Esophagus muscularis mucosa (tissue), 4 donors: ENCODE measurements at places on chromosomes 6 and 20. TPM values are rescaled to one million over a fixed set of nuclear protein-coding genes. Genes with fewer than 3 reads are reported as not detected.

ZHX3 gene
- 151 TPM for total RNA-seq

DHX35 gene
- 26.2 TPM for total RNA-seq

VGLL2 gene
- total RNA-seq, result not detected

RAB32 gene
- 46.6 TPM for total RNA-seq

MOXD1 gene
- total RNA-seq, result 32.2 TPM

IMPG1 gene
- total RNA-seq, result not detected

HFE gene
- 9.9 TPM for total RNA-seq

PRSS16 gene
- total RNA-seq, result not detected

MCM8 gene
- total RNA-seq, result 4.2 TPM

HAO1 gene
- not detected for total RNA-seq

METTL24 gene
- 26.4 TPM for total RNA-seq

CALHM6 gene
- not detected for total RNA-seq

GRCh38 chr6:34276881-34277762 is 28.3 kb upstream of the SMIM29 start:
- DNase-seq, result no peak

DNA sequence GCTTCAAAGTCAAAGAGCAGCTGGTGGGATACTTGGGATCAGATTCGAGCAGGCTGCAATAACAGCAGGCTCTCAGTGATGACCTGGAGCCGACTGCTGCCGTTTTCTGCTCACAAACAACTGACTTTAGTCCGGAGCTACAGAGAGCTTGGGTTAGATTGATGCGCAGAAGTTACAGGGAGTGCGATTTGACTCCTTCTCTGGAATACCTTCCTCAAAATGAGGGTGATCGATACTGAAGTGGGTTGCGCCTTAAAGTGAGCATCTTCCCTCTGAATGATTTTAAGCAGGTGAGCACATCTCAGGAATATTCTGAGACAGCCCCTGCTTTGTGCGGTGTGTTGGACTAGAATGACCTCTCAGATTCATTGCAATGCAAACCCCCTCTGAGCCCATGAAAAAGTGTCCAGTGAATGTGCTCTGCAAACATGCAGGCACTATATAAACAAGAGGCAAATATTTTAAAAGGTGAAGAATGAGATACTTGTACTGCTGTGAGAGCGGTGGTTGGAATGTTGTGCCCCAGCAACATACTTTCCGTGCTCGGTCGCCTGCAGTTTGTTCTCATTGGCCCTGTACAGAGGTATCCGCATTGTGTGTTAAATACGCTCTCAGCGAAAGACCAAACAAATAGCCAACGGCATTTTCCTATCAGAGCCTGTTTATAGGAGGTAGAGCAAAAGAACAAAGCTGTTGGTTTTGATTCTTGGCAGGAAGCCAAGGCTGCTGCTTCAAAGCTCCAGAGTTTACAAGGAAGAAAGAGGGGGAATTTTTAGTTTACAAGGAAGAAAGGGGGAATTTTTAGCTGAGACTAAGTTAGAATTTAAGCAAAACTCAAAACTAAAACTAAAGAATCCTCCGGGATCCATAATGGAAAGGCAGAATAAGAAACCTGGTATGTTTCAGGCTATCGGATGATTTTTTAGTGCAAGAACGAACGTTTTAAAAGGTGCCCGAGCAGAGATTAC is 67.7 kb downstream of the PHACTR2 start:
- no peak for DNase-seq

- DNase-seq, result no peak
These were observed 258.7 kb downstream of the LRFN2 start for GRCh38 chr6:40328386-40328985.

DNA sequence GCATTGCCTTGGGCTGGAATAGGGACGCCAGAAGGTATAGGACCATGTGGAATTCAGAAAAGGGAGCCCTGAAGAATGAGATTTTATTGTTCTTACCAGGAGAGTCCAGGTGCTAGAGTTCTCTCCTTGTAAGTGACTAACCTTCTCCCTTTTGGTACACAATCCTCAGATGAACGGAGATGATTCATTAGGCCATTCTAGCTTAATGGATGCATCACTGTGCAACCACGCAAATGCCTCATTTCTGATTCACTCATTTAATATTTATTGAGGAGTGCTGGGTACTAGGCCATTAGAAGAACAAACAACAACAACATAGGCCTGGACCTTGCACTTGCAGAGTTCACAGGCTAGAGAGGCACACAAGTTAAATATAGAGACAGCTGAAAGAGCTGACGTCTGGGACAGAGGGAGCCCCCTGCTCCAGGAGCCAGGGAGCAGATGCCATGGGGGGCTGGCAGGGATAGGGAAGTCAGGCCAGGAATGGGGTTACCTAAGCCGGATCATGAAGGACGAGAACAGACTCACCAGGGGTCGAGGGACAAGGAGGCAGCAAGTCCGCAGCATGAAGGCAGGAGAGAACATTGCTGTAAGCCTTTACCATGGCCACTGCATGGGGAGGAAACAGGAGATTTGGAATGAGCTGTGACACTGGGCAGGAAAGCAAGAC is 179.5 kb upstream of the AKAP12 start:
- peak; percentile 84 for DNase-seq

DNA sequence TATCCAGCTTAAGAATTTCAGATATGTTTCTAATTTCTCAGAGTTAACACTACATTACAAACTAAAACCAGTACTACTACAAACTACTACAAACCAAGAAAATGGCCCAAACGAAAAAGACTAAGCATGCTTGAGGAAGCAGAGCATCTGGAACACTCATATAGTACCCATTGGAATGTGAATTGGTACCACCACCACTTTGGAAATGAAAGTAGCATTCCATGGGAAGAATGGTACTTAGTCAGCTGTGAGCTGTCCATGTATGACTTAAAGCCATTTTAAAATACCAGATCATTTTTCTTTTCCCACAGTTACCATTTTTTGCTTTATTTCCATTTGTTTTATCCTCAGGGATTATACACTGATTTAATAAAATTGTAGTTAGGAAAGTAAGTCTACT is 30.5 kb downstream of the FBXO9 start:
- DNase-seq, result no peak

DNA sequence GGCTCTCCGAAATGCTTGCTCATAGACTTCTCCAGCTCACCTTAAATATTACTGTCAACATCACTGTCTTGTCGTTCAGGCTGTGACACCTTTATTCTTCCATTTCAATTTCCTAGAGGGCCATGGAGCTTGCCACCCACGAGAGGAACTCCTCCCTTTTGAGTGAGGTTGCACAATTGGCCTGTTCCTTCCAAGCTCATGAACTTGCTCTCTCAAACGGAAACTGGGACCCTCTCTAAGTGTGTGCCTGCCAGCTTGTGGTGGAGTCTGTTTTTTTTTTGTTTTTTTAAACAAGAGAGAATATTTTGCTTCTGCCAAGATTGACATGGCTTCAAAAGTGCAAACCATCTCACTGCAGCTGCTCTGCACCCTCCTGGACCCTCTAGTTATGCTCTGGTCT is 19.3 kb upstream of the IYD start:
- no peak for DNase-seq

DNA sequence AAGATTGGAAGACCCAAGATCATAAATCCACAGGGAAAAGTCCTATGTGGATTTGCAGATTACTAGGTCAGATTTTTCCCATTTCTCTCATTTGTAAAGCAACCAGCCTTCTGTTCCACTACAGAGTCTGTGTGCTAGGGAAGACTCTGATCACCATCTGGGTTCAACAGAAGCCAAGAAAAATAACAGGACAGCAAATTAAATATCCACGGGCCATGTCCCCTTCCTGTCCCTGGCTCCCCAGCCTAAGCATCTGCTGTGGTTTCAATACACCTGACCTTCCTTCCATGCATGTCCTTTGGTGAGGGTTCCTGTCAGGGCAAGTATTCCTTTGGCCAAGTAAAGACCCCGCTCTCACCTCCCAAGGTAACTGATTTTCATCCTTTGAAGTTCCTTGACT is 558.8 kb downstream of the KIF16B start:
- DNase-seq, result no peak

- no peak for DNase-seq
These were observed 37.6 kb upstream of the SPDEF start for GRCh38 chr6:34593701-34594100.

DNA sequence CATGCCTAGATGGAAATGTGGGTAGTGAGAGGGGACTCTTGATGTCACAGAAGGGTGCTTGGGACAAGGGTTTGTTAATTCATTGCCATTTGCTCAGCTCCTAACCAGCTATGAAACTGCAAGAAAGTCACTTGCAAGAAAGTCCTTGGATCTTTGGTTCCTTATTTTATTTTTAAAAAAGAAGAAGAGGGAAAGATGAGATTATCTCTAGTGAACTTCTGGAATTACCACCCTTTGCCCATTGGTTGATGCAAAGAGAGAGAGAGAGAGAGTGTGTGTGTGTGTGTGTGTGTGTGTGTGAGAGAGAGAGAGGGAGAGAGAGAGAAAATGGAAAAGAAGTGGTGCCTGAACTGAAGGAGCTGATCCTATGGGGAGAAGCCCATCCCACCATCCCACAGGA is 4.6 kb upstream of the SFT2D1 start:
- no peak for DNase-seq

DNA sequence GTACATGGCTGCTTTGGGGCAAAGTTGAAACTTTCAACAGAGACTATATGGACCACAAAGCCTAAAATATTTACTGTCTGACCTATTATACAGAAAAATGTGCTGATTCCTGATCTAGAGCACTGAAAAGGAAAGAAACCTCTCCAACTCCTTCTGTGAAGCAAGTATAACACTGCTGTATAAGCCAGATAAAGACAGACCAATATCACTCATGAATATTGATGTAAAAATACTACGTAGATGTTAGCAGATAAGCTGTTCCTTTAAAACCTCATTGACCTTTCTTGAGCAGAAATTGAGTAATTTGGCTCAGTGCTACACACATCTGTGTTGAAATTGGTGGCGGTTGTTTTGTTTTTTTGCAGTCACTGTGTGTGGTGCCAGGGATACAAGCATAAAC is 69.9 kb upstream of the HDAC2 start:
- no peak for DNase-seq

DNA sequence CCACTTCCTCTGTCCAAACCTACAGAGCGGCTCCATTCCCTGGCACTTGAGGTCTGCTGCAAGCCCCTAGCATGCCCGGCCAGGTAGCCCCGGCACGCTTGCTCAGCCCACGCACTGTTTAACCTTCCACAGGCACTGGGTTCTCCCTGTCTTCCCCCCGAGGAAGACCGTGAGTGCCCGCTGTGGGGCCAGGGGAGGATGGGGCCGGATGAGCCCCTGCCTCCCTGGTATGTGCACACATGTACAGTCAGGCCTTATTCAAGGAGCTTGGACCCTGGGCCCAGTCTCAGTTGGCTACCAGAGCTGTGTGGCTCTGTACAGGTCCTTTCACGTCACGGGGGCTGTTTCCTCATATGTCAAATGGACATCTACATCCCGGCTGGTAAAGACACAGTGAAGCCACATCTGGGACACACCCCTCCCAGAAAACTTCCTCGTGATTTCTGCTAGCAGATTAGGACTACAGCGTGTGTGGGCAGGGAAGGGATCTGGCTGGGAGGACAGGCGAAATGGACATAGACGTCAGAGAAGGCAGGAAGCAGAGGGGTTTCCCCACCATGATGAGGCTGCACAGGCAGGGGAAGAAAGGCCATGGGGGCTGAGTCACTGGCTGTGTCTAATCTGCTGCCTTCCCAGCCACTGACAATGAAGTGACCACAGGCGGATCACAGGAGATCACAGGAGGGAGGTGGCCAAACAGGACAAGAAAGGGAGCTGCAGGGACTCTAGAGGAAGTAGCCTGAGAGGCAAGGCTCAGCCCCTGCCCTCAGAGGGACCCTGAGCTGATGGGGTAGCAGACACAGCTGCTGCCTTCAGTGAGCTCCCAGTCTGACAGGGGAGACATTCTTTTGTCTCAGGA is 62.9 kb downstream of the MRPL14 start:
- DNase-seq, result no peak

GRCh38 chr20:22566876-22567658 is 17.3 kb downstream of the FOXA2 start:
- no peak for DNase-seq

DNA sequence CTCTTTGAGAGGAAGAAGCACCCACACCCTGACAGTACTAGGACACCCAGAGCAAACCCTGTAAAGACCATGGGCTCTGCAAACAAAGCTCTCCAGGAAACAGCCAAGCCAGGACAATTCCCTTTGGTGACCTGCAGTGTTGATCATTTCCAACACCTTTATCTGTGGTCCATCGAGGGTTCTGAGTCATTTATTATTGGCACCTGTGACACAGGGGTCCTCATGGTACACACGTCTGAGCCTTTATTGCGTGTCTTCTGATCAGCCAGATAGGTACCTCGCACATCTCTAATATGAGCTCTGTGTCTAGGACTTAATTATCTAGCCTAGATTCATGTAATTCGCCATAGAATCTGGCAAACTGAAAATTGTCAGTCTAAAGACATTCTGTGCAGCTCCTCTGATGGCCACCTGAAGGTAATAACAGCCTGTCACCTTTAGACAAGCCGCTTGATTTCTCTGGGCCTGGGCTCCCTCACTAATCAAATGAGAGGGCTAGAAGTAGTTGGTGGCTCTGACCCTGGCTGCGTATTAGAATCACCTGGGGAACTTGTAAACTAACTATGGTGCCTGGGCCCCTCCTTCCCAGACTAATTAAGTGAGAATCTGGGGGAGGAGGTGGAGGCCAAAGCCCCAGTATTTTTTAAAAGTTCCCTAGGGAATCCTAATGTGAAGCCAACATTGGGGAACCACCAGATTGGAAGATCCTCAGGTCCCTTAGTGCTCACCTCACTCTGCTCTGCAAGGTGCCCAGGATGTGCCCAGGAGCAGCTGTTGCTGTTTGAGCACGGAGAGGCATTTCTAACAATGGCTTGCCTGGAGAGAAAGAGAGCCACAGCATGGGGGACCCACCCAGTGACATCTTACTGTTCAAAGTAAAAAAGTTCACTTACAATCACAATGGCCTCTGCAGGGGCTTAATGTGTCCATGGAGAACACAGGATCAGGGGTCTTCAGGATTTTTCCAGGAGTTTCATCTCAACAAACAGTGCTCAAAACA is 122.0 kb upstream of the ARID1B start:
- DNase-seq, result no peak

- DNase-seq, result peak; percentile 86
These were observed 957 bp downstream of the PROKR2 start for GRCh38 chr20:5315807-5316187.

- no peak for DNase-seq
These were observed 233.4 kb downstream of the EYA4 start for GRCh38 chr6:133474516-133474915.

DNA sequence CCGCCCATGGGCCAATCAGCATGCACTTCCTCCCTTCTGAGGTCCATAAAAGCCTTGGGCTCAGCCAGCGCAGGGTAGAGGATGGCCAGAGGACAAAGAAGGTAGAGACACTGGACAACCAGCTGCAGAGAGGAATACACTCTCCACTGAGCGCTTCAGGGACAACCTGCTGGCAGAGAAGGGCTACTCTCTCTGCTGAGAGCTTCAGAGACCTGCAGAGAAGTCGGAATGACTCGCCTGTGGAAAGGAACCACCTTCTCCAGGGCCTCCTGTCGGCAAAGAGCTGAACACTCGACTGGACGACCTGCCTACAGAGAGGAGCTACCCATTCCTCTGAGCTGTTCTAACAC is 31.4 kb upstream of the SLA2 start:
- DNase-seq, result no peak

DNA sequence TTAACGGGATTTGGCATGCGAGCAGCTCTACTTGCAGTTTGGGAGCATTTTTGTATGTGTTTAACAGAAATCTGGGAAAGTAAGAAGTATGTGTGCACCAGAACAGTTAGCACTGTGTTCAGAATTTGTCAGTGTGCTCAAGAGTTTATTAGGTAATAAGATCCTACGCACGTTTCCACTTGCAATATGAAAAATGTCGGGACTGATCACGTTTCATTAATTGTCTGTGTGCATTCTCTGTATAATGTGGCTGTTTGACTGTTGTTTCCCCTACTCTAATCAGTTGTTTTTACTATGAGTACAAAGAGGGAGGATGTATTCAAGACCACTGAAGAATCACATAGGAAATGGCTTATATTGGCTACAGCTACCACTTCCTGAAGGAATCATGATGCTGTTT is 349.7 kb upstream of the POU3F2 start:
- DNase-seq, result no peak
